Activated CD4-positive, alpha-beta T cell treated with anti-CD3 and anti-CD28 coated beads for 24 hours (primary cell): ENCODE measurements at places on chromosomes 7 and 10.

- no peak for DNase-seq
Measured at GRCh38 chr7:116998567-116999175, 45.4 kb downstream of the ST7 start.

DNA sequence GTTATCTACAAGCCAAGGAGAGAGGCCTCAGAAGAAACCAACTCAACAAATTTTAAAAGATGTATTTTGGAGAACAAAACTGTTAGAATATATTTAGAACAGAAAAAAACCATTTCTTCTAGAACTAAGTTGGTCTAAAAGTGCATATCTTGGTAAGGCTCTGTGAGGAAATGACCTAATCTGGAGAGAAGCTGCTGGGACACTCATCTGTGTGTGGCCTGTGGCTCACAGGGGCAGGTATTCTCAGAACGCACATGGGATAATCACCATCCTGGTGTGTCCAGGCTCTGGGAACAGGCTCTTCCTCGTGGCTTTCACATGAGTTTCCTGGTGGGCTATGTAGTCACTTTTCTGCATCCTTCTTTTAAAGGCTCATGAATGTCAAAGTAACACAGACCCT lies 38.1 kb upstream of the PRSS1 start:
- DNase-seq: no peak

- DNase-seq: no peak
Measured at GRCh38 chr10:132879408-132880127, 62.8 kb downstream of the CFAP46 start.

- no peak for DNase-seq
Measured at GRCh38 chr7:88758381-88759229, 895 bp upstream of the ZNF804B start.

DNA sequence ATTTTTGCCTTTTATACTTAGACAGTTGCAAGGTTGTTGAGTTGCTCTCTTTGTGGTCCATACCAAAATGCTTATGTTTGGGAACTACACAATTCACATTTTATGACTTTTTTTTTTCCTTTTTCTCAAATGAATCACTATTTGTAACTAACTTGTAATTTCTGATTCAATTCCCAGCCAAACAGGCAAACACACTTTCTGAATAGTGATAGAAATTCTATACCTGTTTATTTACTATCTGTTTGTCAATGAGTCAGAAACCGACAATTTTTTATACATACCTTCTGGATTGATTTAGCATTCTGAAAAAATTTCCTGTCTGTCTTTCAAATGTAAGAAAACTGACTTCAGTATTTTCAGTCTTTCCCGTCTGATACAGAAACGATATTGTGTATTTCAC lies 69.1 kb downstream of the MBL2 start:
- no peak for DNase-seq

DNA sequence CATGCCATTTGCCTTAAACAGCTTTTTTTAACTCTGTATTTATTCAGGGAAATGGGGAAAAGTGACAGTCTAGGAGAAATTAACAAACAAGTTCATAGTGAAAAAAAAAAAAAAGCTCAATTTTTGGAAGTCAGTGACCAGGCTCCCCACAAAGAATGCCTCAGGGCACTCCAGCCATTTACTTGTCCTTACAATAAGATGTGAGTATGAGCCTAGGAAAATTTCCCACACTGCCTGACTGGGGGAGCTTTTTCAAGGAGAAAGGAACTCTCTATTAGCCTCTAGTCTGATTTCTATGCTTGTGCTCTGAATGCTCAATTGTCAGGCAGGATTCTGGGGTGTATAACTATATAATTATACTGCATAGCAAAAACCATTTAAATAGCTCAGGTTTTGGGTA lies 74.9 kb upstream of the NRBF2 start:
- DNase-seq: no peak

GRCh38 chr10:47147186-47147585 lies 152.8 kb upstream of the GDF10 start:
- no peak for DNase-seq

GRCh38 chr10:125057158-125058001 lies 103.0 kb downstream of the CTBP2 start:
- no peak for DNase-seq

GRCh38 chr10:93476756-93477155 lies 5.4 kb downstream of the MYOF start:
- no peak for DNase-seq

DNA sequence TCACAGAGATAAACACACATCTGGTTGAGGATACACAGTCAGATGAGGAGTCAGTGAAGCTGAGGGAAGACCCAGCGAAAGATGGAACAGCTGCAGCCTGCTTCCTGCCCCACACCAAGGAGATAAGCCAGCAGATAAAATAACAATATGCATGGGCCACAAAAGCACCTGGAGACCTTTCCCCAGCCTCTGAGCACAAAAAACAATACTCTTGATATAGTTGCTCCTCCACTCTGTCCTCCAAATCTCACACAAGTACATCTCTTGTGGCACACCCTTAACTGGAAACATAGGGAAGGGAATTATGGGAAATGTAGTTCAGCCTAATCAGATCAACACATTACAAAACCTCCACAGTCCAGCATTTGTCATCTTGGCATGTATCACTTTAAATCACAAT lies 9.7 kb upstream of the FHIP2A start:
- no peak for DNase-seq

- no peak for DNase-seq
Measured at GRCh38 chr7:92051655-92052054, 82.6 kb downstream of the CYP51A1 start.

DNA sequence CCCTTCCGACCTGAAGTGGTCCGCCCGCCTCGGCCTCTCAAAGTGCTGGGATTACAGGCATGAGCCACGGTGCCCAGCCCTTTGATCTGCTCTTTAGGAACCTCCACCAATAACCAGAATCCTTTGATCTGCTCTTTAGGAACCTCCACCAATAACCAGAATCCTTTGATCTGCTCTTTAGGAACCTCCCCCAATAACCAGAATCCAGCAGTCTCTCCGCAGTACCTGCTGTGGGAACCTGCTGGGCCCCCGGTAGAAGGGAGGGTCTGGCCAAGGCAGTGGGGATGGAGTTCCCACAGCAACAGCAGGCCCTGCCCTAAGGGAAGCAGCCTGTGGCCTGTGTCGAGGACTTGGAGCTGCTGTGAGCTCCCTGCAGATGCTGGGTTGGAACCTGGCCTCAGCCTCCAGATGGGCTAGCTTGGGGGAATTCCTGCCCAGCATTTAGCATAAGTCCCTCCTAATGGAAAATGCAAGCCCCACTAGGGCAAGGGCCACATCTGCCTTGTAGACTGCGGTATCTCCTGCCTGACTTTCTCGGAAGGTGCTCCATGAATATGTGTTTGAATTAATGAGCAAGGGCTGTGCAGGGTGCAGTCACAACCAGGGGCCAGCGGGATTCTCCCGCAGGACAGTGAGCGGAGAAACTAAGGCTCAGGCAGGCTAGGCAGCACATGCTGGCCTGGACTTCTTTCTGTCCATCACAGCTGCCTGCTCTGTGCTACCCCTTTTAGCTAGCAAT lies 165.8 kb downstream of the UBE2H start:
- DNase-seq: no peak

- DNase-seq: no peak
Measured at GRCh38 chr7:158063850-158064610, 523.6 kb downstream of the PTPRN2 start.
